ENCODE measurements at places on chromosomes 7 and 10.

- peak; percentile 48 for DNase-seq
Observed at GRCh38 chr10:121926671-121927317, 1.0 kb downstream of the ATE1 start.

DNA sequence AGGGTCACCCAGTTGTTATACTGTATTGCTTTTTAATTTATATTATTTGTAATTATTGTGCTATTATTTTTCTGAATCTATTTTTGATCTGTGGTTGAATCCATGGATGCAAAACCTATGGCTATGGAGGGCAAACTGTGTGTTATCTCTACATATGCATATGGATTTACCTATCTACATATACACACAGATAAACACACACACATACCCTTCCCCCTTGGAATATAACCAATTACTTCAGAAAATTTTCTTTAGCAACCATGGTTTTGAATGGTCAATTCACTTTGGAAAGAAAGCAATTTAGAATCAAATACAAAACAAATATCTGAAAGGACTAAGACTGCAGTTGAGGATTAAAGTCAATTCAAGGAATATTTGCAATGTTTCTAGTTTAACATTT, 39.1 kb downstream of the MTPN start:
- DNase-seq: no peak

DNA sequence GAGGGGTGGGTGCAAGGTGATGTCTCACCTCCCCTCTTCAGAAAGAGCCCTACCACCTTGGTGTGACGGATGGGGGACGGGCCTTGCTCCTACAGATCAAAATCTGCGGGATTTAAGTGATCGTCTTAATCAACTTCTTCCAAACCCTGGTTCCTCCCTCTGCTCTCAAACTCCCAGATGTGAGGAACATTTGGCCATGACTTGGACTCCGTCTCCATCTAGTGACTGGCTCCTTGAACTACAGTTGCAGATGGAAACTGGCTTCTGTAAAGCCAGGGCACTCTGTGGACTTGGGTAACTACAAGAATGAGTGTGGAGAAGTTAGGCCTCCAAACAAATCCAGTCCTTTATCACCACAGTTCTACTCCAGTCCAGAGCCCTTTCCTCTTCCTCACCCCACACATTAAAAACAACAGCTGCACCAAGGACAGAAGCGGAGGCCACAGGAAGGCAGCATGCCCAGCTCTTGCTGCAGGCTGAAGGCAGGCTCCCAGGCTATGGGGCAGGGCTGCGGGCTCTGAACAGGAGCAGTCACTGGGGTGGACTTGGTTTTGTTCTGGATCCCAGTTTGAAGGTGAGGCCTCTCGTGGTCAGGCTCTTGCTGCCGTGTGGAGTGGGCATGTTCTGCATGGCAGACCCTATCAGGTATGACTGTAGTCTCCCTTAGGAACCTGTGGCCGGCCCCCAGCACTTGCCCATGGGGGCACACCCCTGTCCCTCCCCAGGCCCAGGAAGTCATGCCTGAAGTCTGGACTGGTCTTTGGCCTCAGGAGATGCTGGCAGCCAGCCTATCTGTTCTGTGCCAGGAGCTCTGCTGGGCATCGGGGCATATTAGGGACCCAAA, 79.4 kb downstream of the VWC2 start:
- peak; percentile 10 for DNase-seq

GRCh38 chr10:28587270-28587969, 54.5 kb downstream of the WAC start:
- no peak for DNase-seq

DNA sequence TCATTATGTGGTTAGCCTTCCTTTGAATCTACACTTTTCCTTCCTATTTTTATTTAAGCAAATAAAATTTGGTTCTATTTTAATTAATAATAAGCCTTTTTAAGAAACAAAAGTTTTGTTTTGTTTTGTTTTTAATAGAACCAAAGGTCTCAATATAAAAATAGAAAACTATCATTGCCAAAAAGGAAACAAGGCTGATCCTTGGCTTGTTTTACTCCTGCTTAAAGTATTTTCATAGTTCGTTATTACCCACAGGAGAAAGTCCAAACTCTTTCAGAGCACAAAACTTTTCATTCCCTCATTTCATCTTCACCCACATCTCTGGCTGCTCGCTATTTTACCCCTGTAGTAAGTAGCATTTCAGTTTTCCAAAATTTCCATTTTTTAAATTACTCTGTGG, 374.8 kb downstream of the SEMA3D start:
- no peak for DNase-seq

DNA sequence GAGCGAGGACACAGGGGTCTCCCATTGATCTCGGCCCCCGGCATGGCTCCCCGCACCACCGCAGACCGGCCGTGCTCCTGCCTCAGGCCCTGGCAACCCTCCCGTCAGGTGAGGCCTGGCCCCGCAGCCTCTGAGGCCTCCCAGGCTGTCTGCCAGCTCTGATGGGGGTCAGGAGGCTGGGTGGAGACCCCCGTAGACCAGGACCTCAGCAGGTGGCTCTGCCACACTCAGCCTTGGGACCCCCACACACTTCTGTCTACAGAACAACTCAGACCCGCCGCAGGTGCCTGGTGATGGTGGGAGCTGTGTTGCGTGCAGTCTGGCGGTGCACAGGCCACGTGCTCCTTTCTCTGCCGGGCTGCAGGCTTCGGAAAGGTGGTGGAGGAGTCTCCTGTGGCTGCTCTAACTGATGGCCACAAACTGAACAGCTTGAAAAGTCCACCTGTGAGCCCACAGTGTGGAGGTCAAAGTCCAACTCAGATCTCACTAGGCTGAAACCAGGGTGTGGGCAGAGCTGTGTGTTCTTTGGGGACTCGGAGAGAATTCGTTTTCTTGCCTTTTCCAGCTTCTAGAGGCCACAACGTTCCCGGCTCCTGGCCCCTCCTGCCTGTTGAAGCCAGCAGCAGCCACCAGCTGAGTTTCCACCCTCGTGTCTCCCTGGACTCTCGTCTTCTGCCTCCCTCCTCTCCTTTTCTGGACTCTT, 62.5 kb downstream of the PWWP2B start:
- no peak for DNase-seq

DNA sequence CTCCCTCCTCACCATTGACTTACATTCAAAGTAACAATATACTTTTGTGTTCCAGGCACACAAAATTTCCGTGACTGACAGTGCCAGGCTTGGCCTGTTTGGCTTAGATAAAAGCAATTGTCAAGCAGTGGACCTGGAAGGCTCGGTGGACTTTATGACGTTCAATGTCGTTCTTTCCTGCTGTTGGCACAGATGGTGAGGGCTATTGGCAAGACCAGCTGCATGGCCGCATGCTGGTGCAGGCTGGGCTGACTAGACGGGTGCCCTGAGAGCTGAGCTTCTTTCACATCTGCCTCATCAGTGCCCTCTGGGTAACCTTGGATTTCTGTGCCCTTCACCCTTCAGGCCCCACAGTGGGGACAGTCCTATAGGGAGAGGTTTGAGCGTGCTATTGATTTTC, 45.2 kb downstream of the WIPF3 start:
- no peak for DNase-seq

GRCh38 chr10:73653701-73654100, 2.1 kb downstream of the SYNPO2L start:
- no peak for DNase-seq

DNA sequence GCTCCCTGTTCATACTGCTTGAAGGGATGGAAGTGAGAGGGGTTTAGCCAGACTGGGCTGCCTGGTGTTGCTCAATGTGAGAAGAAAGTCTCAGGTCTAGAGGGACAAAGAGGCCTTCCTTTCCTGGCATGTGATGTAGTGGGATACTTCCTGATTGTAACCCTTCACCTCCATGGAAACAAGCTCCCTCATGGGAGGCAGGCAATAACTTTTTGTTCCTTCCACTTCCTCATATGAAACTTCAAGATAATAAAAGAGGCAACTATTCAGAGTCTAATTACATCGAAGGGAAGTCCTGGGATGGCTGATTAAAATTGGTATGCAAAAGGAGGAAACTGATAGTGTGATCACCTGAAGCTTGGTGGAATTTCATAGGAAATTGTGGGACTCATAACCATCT, 84.1 kb upstream of the ETV1 start:
- no peak for DNase-seq

DNA sequence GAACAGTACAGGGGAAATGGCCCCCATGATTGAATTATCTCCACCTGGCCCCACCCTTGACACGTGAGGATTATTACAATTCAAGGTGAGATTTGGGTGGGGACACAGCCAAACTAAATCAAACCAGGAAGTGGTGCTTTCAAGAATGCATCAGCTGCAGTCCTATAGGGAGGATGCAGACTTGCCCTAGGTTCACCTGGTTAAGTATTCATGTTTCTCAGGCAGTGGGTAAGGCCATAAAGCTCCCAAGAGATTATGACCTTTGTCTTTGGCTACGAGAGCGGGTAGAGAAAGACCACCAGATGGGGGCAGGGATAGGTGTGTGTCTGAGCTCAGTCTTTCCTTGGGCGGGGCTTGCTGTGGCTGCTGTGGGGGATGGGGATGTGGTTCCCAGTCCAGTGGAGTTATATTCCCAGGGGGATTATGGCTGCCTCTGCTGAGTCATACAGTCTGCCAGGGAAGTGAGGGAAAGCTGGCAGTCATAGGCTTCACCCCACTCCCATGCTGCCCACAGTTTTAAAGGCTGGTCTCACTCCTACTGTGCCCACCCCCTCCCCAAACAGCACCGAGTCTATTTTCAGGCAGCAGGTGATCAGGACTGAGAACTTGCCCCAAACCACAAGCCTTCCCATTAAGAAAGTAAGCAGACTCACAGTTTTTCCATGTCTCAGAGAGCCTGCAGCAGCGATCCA, 8.4 kb upstream of the R3HCC1L start:
- no peak for DNase-seq

DNA sequence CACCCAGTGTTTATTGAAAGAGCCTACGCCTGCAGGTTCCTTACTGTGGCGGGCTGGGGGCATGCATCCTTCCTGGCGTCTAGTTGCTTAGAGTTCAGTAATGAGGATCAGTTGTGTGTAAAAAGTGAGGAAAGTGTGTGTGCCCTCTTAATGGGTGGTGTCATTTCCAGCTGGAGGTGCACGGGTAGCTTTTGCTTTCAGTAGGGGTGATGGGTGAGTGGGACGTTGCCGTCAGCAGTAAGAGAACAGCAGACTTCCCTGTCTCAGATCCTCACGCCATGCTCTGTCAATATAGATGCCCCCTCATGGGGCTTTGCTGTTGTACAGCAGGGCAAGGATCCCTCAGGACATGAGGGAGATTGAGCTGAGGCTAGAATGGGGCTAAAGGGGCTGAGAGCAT, 352.6 kb upstream of the GALNT17 start:
- DNase-seq: no peak

- no peak for DNase-seq
Observed at GRCh38 chr7:97680622-97681021, 51.3 kb upstream of the TAC1 start.

GRCh38 chr7:26368542-26368941, 76.9 kb downstream of the SNX10 start:
- DNase-seq: no peak

DNA sequence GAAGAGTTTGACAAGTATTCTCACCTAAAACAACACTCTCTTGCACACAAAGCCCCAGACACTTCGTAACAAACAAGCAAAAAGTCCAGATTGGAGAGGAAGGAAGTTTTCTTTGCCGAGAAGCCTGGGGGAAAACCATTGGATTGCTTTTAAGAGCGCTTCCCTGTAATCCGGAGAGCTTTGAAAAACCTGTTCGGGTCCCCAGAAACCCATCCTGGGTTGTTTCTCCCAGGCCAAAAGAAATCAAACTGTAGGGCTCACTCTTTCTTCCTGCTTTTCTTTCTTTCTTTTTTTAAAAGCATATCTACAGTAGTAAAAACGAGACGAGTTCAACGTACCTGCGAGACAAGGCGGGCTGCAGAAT, 655 bp downstream of the SP8 start:
- DNase-seq: no peak
